ENCODE measurements at places on chromosomes 5 and 9.
A peak's percentile ranks its signal among the peaks of the same experiment; 100 is the strongest.

DNA sequence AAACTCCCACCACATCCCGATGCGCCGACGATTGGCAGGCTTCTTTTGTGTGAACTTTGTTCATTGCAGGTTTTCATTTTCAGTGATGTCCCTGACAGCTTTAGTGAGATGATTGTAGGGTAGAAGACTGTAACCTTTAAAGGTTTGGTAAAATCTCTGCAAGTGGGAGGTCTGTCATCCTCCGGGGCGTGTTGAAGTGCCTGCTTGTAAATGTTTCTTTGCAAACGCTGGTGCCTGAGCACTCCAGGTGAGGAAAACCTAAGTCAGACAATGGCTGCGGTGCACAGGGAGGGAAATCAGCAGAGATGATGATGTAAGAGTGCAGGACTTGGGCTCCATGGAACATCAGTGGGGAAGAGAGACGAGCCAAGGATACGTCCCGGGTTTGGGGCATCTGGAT is 228.1 kb downstream of the DRD1 start:
- no peak for DNase-seq

DNA sequence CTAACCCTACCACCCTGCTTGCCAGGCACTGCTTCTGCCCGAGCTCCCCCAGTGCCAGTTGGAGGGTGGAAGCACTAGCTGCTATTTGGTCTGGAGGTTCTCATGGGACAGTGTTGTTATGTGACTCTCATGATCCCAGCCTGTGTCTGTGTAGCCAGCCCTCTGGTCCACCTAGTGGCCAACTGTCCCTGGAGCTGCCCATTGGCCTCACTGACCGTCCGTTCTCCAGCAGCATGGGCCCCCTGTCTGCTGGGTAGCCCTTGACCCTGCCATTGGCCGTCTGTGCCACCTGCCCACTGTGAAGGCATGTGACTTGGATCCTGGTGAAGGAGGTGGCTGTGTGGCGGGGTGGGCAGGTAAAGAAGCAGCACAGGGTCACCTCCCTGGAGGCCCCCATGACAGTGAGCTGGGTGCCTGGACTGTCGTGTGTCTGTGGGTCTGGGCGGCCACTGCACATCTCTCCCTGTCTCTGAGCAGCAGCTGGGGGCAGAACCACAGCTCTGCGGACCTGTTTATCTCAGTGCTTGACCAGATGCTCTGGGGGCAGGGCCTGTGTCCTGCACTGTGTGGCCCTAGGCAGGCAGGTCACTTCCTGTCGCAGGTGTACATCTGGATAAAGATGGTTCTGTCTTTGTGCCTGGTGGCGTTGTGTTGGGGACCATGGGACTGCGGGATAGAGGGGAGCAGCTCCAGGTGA is 11.4 kb downstream of the PHF2 start:
- no peak for DNase-seq

DNA sequence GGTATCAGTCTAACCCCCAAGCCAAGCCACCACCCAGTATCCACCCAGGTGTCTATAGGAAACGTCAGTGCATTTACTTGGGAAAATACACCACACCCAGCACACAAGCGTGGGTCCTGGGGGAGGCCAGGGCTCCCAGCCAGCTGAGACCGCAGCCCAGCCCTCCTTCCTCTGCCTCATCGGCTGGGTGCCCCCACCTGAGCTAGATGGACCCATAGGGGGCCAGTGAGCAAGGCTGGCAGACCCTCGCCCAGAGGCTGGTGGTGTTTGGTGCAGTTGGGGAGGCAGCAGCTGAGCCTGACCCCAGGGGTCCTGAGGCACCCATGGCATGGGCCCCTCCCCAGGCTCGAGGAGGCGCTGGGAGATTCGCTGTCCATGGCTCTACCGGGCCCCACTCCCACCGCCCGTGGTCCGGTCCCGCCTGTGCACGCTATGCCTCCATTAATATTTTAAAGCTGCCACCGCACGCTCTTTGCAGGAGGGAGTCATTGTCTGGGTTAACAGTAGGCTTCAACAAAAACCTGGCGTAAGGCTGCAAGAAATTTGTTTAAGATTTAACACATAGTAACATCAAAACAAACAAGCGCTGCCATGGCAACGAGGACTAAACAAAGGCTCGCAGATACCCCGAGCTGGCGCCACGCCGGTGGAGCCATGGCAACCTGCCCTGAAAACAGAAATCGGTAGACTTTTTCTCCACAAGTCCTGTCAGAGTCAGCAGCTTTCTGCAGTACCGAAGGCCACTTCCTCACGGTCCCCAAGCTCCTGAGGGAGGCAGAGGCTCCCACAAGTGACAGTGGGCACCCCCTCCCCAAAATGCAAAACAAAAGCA is 20.6 kb downstream of the TPPP start:
- peak; percentile 71 for DNase-seq

DNA sequence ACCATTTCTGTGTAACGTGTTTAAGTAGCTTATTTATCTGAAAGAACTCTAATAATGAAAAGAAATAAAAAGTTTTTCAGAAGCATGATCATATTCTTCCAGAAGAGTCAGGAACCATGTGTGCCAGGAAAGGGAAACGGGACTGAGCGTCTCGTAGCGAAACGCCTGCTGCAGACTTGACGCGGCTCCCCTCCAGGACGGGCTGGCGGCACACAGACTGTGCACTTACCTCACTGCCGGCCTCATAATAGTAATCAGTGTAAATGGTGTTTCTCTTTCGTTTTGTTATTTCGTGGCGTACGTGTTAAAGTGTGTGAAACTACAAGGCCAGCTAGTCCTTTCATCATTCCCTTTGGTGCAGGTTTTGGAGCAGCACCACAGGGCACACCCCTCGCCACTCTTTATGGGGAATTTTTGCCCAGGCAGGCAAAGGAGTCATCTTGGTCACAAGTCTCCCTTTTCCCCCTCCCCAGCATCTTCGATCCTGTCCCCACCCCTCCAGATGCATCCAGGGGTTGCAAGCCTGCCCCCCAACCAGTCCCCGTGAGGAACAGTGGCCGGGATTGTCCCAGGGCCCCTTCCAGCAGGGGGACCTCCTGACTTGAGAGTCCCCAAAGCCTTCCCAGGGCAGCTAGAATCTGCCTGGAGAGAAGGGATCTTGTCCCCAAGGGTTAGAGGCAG is 233.1 kb downstream of the FANCC start:
- no peak for DNase-seq

DNA sequence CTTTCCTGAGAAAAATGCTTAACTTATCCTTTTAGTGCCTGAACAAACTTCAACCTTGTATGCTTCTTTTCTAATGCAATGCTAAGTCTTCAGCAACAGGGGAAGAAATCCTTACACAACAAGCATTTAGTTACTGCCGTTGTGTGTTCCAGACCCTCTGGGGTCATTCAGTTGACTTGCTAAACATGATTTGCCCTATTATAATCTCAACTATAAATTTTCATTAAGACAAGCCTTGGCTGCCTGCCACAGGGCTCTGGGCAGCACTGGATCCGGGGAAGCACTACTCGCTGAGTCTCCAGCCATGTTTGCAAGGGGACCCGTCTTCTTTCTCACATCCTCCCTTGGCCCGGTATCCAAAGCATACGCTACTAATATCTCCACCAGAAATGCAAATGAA is 58.1 kb downstream of the PTCH1 start:
- no peak for DNase-seq

GRCh38 chr5:171415115-171415730 is 4.2 kb upstream of the FGF18 start:
- DNase-seq, result no peak

- DNase-seq, result no peak
These were observed 378.7 kb downstream of the TMEM232 start for GRCh38 chr5:110347781-110348180.

GRCh38 chr9:136858844-136859757 is 7.0 kb downstream of the MAMDC4 start:
- DNase-seq, result no peak

DNA sequence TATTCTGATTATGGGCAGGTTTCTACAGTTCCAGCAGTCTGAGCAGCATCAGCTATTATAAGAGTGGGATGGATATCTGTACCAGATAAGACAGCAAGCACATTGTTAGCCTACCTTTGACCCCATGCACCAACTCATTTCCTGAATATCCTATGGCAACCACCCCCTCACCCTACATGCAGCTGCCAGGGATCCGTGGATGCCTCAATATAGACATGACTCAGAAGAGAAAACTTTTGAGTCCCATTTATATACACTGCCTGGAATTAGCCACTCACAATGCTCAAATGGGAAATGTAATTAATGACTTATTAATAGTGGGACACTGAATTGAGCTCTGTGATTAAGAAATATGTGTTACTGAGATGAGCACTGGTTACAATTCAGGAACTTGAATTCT is 124.4 kb downstream of the SSBP2 start:
- DNase-seq, result no peak

DNA sequence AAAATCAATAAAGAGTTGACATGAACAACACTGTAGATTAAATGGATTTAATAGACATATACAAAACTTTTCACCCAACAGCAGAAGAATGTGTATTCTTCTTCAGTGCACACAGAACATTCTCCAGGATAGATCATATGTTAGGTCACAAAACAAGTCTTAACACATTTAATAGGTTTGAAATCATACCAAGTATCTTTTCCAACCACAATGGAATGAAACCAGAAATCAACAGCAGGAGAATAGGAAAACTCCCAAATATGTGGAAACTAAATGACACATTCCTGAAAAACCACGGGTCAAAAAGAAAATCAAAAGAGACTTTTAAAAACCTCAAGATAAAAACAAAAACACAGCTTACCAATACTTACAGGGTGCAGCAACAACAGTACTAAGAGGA is 790.1 kb upstream of the ZNF608 start:
- no peak for DNase-seq

DNA sequence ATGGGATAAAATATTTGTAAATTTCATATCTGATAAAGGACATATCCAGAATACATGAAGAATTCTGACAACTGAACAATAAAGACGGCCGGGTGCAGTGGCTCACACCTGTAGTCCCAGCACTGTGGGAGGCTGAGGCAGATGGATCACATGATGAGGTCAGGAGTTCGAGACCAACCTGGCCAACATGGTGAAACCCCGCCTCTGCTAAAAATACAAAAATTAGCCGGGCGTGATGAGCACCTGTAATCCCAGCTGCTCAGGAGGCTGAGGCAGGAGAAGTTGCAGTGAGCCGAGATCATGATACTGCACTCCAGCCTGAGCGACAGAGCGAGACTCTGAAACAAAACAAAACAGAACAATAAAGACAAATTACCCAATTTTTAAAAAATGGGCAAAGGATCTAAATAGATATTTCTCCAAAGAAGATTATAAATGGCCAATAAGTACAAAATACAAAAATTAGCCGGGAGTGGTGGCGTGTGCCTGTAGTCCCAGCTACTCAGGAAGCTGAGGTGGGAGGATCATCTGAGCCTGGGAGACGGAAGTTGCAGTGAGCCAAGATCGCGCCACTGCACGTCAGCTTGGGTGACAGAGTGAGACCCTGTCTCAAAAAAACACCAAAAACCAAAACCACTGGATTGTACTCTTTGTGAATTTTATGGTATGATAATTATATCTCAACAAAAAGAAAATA is 9.6 kb upstream of the NSD1 start:
- no peak for DNase-seq

DNA sequence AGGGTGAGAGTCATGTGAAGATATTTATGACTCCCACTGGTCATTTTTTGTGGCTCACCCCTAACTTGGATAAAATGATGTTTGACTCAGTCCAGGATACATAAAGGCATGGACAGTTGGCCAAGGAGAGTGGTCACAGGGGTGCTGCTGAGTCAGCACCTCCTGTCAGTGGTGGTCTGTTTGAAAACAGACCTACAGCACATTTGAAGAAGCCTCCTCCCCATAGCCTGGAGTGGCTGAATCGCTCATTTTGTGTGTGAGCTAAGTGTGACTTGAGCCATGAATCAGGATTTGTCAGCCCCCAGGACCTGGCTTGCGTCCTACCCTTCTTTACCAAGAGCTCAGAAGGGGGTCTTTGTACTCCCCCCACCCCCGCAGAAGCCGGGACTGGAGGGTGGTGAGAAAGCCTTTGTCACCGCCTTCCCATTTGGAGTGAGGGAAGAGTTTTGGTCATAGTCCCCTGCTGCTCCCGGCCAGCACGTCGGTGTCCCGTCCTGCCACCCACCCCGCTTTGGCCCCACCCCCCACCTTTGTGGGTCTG is 35.6 kb downstream of the TRIO start:
- no peak for DNase-seq

DNA sequence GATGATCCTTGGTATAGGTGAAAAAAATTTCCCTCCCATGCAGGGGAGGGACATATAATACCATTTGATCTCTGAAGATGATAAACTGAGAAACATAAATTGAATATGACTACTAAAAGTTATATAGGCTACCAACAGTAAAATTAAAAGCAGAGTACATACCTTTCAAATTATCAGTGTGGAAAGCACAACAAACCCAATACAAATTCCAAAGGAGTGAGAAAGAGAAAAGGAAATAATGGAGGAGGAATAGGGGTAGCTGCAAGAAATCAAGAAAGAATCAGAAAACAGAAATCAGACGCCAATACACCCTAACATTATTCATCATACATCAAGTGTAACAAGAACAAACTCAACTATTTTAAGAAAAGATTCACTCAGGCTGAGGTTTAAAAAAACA is 17.7 kb downstream of the GNAQ start:
- DNase-seq, result no peak

- DNase-seq, result no peak
These were observed 40.0 kb downstream of the NXNL2 start for GRCh38 chr9:88574953-88575352.

DNA sequence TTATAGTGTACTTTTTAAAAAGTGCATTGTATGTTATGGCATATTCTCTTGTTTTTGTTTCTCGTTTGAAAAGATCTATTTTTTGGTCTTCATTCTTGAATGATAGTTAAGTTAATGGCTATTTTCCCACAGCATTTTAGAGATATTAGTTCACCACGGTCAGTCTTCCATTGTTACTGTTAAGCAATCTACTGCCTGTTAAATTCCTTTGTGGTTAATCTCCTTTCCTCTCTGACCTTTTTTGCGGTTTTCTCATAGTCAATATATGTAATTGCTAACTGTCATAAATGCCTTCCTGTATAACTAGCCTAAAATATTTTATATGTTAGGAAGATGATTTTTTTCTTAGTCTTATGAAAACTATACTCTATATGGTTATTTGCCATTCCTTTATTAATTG is 250.8 kb upstream of the FBXL7 start:
- no peak for DNase-seq

DNA sequence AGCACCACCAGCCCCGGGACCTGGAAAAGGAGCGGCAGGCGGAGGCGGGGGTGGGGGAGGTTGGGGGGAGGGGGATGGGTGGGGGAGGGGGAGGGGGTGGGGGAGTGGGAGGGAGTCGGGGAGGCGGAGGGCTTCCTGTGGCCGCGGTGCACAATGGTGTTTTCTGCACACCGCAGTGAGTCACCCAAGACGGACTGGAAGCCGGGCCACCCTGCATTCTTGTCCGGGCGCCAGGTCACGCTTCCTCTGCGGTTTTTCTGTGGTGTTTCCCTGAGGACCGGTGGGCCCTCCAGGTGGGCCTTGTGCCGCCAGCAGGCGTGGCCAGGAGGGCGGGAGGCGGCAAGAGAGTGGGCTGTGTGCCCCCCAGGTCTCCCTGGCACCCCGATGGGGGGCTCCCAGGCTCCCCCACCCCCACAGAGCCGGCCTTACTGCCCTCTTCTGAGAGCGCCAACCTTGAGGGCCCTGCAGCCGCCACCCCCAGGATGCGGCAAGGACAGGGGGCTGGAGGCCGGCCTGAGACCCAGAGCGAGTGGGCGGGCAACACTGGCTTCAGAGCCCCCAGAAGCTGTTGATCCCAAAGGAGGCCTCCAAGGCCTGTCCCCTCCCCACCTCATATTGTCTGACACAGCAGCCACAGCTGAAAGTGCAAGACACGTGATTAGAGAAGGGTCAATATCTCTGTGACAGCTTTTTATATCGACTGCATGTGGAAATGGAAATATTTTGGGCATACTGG is 11.1 kb downstream of the EXD3 start:
- DNase-seq, result no peak

- DNase-seq, result peak; percentile 59
These were observed 4.4 kb downstream of the SLC25A25 start for GRCh38 chr9:128072144-128073021.

Data from memory B cell (primary cell).